G401 (cell line): ENCODE measurements at places on chromosomes 3 and 15.
A peak's percentile ranks its signal among the peaks of the same experiment; 100 is the strongest.

DNA sequence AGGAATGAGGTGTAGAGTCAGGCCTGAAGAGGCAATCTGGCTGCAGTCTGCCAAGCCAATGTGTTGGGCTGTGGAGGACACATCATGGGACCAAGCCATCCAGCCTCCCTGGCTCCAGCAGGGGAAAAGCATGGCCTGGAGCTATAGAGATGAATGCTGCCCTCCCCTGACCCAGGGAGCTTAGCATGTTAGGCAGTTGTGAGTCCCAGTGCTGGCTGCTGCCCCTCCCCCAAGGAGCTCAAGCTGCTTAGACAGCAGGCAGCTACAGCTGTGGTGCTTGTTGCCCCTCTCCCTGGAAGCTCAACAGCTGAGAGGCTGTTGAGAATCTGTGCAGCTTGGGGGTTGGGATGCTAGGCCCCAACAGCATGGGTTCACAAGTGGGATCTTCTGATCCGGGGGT lies 85.6 kb upstream of the DNAJC19 start:
- no peak for DNase-seq

- no peak for DNase-seq
These were observed 219.6 kb downstream of the EPHA3 start for GRCh38 chr3:89326997-89327396.

DNA sequence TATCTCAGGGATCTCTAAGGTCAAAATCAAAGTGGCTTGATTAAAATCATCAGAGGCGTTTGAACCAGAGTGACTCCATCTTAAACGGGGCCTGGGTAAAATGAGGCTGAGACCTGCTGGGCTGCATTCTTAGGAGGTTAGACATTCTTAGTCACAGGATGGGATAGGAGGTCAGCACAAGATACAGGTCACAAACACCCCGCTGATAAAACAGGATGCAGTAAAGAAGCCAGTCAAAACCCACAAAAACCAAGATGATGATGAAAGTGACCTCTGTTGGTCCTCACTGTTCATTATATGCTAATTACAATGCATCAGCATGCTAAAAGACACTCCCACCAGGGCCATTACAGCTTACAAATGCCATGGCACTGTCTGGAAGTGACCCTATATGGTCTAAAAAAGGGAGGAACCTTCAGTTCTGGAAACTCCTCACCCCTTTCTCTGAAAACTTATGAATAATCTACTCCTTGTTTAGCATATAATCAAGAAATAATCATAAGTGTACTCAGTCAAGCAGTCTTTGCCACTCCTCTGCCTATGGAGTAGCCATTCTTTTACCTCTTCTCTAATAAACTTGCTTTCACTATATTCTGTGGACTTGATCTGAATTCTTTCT lies 143.3 kb upstream of the SLCO3A1 start:
- DNase-seq, result no peak

DNA sequence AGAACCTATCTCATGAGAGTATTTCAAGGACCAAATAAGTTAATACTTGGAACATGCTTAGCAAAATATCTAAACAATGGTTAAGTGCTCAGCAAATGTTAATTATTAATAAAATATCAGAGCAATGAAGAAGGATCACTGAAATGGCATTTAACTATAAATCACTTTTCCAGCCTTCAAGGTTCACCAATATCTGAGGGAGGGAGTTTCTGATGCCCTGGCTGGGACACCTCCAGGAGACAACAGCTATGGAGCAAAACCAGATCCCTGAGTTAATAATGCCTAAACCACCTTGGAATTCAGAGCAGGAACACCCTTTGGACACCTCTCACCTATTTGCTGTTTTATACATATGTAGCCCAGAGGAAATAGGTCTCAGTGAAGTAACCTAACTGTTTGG lies 6.4 kb upstream of the FAM174B start:
- DNase-seq, result no peak

DNA sequence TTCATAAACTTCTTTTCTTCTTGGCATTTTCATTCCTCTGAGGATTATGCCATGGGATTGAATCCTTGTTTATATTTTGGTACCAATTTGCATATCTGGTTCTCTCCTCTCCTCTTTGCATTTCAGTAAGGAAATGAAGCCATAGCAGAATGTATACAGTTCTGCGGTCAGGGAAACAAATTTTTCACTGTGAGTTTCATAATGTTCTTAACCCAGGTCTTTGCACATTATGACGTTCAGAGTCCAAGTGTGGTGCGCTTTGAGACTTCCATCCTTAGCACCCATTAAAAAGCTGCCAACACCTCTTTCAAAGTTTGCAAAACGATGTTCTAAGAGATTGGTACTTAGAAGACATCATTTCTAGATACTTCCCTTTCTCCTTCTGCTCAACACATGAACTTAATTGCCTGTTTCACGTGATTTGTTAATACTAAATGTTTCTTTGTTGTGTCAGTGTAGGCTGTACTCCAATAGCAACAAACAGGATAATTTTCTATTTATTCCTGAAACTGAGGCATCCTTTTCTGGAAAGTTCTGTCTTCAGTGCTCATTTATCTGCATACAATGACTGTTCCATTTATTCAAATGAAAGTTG lies 953.1 kb upstream of the NR2F2 start:
- no peak for DNase-seq

GRCh38 chr3:55718074-55718473 lies 231.0 kb upstream of the WNT5A start:
- DNase-seq, result no peak

- no peak for DNase-seq
These were observed 7.9 kb upstream of the PIK3CB start for GRCh38 chr3:138842483-138843188.

DNA sequence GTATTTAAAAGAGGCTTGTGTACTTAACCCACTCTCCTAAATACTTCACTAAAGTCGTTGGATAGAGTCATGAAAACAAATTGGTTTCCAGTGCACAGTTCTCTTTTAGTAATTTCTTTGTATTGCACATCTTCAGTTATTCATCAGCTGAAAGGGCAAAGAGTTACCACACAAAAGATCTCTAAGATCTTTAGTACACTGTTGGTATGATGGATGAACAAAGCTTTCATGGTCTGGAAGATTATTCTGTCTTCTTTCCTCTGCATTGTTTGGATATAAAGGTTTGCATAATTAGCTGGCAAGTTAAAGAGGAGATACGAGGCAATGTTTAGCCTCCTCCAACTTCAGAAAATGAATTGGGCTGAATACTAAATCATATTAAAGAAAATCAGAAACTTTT lies 40.5 kb downstream of the BCHE start:
- no peak for DNase-seq

- DNase-seq, result no peak
These were observed 36.6 kb upstream of the MAGI1 start for GRCh38 chr3:66075281-66075680.

DNA sequence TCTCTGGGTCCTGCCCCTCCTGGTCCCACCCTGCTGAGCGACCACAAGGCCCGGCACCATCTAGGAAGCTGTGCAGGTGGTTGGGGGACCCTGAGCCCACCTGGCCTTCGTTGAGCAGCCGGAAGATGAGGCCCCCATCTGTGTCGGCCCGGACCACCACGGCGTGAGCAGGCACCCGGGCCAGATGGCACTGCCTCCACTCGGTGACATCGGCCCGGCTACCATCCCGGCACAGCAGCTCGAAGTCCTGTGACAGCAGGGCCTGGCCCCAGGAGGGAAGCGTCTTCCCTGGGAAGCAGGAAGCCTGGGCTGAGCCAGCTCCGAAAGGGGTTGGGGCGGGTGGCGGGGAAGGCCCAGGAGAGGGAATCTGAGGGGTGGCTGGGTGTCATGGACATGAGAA lies 12.6 kb downstream of the MELTF start:
- no peak for DNase-seq

- no peak for DNase-seq
These were observed 60.2 kb downstream of the TLNRD1 start for GRCh38 chr15:81060907-81061306.

DNA sequence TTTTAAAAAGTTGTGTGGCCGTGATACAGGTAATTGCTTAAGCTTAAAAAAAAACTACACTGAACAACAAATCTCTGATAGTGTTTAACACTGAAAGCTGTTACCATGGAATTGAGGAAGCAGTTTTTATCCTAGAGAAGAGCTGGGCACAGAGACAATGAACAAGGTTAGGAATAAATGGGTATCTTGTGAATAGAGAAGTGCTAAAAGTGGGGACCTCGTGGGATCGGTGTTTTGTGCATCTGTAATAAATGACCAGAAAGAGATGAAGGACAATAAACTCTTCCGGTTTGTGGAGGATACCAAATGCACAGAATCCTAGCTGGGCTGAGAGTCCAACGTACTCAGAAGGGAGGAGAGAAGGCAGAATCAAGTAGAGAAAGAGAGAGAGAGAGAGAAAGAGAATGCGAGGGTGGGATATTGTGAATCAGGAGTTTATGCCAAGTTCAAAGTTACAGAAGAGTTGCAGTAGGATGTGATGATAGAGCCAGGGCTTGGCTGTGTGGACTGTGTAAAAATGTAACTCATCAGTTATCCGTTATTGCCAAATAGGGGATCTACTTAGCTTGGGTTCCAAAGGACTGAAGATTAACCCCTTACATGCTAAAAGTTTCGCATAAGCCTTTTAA lies 148.9 kb downstream of the IL20RB start:
- no peak for DNase-seq

- DNase-seq, result no peak
These were observed 54.9 kb downstream of the TGFBR2 start for GRCh38 chr3:30661098-30661873.

GRCh38 chr15:74402873-74403587 lies 30.7 kb downstream of the SEMA7A start:
- DNase-seq, result no peak

DNA sequence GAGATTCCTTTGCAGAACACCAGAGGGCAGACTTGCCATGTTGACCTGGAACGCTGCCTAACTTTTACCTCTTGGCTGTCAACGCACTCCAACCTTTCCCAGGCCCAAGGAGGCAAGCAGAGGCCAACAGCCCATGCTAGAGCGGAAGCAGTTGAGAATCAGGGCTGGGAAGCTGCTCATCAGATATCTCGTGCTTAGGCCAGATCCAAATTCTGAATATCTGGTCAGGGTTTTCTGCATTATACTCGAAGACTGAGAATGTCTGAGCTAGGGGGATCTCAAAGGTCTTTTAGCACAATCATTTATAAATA lies 2.5 kb downstream of the XIRP1 start:
- DNase-seq, result peak; percentile 86

DNA sequence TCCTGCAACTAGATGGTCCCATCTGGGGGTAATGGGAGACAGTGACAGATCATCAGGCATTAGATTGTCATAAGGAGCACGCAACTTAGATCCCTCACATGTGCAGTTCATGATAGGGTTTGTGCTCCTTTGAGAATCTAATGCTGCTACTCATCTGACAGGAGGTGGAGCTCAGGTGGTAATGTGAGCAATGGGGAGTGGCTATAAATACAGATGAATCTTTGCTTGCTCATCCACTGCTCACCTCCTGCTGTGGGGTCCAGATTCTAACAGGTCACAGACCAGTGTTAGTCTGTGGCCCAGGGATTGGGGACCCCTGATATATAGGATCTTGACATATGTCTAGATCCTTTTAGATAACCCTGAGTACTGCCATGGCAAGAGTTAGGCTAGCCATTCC lies 52.7 kb downstream of the RASGRF1 start:
- no peak for DNase-seq

- DNase-seq, result no peak
These were observed 672.0 kb downstream of the SI start for GRCh38 chr3:164406281-164406680.

DNA sequence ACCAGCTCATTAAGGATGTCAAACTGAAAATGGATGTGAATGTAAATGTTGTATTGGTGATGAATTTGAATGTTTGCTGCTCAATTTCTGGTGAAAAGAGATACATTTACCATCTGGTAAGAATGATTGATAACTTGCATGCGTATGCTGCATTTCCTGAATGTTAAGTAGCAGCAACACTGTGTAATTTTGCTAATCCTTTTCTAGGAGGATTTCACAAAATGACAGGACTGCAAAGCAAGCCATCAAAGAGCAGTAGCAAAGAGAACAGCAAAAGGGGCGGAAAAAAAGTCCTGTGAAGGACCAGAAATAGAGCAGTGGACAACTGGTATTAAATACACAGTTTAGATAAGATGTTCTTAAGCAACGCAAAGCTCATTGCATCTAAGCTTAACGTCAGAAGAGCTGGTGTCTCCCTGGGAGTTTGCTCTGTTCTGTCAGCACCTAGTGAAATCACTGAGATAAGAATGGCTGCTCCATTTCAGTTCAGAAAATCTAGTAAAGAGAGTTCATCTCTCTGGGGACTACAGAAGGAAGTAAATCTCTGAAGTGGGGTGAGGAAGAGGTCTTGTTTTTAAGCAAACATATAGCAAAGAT lies 23.5 kb upstream of the PAQR5 start:
- DNase-seq, result no peak

GRCh38 chr15:78695854-78696253 lies 54.8 kb upstream of the CHRNB4 start:
- DNase-seq, result no peak

GRCh38 chr3:164459521-164460151 lies 618.7 kb downstream of the SI start:
- no peak for DNase-seq

- DNase-seq, result no peak
These were observed 318.9 kb upstream of the CHRM5 start for GRCh38 chr15:33649217-33649933.

DNA sequence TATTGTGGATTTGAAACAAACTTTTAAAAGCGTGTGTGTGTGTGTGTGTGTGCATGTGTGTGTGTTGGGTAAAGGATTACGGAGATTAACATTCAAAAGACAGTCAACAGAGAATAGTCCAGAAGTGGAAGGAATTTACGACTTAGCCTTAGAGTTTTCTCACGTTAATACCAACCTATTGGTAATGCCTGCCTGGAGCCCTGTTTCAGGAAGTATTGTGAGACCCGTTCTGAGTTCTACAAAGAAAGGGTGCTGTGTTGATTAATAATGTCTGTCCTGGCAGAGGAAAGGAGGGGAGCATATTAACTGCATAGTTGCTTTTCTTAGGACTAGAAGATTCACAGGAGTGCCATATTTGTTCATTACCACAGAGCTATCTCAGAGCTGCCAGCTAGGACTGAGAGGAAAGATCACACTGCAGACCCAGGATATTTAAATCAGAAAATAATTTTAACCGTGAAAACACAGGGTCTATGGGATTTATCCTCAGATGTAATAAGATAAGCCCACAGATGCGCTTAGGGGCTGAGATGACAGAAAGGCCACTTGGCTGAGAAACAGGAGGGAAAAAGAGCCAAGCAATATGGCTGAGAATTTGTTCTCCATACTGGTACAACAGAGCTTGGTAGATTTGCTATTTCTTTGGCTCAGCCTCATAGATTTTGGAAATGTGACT lies 40.5 kb upstream of the FRMD4B start:
- DNase-seq, result no peak

- no peak for DNase-seq
These were observed 188.1 kb upstream of the CBLB start for GRCh38 chr3:106056931-106057330.
